ENCODE measurements at places on chromosomes 7 and 10.

DNA sequence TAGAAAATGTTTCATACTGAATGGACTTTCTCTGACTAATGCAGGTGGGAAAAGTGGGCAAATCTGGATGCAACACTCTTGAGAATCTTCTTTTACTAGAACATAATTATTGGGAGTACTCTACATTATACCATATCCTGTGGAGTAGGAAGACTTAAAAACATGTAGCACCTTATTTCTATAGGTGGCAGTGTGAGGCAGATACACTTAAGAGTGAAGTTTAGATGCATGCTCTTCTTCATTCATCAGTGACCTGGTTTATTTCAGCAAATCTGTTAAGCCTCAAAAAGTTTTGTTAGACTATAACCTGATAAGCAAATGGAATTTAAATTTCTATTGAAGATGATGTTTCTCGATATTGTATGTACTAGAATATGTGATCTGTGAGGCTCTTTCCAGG, 1087.1 kb upstream of the LRRN3 start:
- DNase-seq = no peak

DNA sequence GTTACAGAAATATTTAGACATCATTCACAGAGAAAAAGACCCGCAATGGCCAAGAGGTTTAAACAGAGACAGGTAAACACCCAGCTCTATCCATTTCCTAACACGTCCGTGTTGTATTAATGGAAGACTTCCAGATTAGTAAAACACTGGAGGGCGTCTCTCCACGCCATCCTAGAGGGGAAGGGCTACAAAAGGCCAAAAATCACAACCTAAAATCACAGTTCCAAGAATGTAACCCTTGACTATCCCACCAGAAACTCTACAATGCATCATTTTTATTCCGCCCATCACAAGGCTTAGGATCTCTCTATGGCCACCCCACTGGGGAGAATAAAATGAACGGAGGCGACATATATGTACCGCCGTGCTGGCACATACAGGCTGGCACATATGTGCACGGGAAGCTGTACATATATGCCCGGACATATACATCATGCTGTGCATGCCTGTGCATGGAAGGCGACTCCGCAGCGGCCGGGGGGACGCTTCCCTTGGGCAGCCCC, 734 bp downstream of the PCLO start:
- DNase-seq = no peak

- DNase-seq = no peak
Measured at GRCh38 chr10:89079961-89080360, 89.4 kb downstream of the FAS start.

DNA sequence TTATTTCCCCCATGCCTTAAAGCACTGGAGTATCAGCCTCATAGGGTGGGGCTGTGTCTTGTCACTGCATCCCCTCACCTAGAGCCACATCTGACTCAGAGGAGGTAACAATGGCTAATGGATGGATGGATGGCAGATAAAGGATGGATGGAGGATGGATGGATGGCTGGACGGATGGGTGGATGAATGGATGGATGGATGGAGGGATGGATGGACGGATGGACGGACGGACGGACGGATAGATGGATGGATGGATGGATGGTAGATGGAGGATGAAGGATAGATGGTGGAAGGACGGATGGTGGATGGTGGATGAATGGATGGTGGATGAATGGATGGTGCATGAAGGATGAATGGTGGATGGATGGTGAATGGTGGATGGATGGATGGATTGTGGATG, 77.2 kb downstream of the PDGFA start:
- no peak for DNase-seq

GRCh38 chr7:51135576-51135975, 181.0 kb downstream of the COBL start:
- DNase-seq = no peak

- no peak for DNase-seq
Measured at GRCh38 chr10:89904755-89905154, 203.4 kb downstream of the KIF20B start.

DNA sequence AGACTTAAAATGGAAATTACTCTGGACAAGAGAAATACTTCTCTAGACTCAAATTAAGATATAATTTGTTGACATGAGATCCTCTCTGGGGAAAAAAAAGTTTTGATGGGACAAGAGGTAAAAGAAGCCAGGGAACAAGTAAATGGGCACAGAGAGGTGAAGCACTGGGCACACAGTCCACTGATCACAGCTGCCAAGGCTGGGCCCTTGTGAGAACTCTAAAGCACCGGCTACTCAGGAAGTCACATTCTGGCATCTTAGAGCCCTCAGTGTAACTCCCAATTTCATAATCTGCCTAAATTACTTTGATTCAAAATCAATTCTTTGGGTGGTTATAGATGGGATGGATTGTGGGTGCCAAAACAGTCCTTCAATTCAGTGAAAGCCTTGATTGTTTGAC, 123.2 kb upstream of the CACNA2D1 start:
- DNase-seq = no peak

DNA sequence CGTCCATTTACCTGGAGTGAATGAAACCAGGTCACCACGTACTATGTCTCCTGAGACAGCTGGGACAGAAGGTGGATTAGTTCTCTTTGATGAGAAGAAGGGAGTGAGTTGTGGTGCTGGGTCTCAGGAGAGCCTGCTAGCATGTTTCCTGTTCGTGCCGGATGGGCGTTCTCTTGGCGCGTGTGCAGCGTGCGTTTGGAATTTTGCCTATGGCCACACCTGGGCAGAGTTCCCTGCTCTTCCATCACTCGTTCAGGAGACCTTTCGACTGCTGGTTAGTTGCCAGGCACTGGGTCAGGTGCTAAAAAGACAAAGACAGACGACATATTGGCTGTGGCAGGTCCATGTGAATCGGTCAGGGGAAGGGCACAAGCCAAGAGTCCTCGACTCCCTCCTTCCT, 90.3 kb downstream of the TRRAP start:
- peak; percentile 78 for DNase-seq

- no peak for DNase-seq
Measured at GRCh38 chr10:115432188-115432819, 339.1 kb downstream of the ATRNL1 start.

DNA sequence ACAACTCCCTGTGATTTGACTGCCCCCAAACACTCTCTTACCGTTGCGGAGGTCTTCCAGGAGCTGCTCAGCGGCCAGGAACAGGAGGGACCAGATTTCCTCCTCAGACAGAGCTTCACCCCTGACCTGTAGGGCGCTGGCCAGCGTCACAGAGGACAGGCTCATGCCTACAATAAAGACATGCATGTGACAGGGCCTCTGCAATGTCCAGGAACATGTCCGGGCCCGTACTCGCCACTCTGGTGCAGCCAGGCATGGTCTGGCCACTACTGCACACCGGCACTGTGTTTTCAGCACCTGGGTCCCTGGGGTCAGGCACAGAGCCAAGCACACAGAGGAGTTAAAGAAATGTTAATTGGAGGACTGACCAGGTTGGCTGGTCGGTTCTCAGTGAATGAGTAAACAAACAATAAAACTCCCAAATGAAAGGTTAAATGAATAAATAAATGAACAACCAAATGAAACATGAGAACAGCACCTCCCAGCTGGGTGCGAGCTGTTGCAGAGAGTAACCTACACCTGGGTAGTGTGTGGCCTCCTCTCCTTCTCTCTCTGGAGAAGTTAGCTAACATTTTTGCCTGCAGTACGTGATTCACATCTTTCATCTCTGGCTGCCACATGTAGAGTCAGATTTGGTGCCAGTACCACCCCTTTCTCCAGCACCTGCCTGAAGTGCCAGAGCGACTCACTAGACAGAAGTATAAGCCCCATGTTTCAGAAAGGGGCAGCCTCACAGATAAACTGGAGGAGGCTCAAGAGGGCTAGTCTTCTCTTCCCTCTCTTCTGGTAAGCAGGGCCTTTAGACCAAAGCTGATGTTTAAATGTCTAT, 22.8 kb downstream of the FRMPD2 start:
- DNase-seq = peak; percentile 85

DNA sequence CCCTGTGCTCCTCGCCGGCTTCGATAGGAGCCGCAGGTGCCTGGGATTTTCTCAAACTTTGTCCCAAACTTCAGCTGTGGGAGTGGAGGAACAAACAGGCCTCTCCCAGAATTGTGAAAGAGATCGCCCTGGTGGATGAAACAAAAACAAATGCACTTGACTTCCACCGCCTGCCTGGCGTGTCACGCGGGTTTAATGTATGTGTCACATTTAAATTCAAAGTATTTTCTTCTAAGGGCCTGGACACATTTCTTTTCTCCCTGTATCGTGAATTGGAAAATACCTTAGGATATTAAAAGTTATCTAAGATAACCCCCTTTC, 694 bp upstream of the WASL start:
- DNase-seq = peak; percentile 88

DNA sequence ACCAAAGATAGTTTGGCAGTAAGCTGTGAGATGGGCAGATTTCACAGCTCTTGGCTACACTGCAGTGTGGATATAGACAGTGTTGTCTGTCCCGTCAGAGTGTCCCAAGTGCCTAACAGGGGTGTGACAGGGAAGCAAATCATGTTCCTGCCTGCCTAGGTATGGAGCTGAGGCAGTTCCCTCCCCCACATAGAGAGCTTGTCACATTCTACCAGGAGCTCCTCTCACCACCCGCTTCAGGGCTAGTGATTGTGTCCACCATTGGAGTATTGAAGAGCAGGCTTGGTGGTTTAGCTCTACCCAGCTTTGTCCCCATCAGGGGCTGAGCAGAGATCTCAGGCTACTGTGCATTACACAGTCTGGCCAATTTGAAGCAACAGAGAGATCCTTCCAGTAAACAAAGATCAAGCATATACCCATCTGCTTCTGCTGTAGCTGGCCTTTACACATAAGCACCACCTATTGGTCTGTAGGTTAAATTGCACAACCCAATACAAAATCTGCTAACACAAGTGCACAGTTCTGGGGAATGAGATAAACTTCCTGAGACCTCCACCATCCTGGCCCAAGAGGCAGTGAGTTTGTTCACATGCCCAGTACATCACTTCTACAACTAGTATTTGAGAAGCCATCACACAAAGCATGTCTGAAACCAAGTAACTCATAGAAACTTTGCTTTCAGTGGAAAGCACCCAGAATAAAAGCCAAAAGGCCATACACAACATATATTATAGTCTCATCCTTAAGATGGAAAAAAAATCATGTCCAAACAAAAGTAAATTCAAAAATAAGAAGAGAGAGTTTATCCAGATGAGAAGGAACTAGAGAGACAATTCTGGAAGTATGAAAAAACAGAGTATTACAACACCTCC, 67.3 kb downstream of the GLCCI1 start:
- DNase-seq = no peak

GRCh38 chr10:6164271-6165095, 38.2 kb upstream of the PFKFB3 start:
- DNase-seq = no peak

DNA sequence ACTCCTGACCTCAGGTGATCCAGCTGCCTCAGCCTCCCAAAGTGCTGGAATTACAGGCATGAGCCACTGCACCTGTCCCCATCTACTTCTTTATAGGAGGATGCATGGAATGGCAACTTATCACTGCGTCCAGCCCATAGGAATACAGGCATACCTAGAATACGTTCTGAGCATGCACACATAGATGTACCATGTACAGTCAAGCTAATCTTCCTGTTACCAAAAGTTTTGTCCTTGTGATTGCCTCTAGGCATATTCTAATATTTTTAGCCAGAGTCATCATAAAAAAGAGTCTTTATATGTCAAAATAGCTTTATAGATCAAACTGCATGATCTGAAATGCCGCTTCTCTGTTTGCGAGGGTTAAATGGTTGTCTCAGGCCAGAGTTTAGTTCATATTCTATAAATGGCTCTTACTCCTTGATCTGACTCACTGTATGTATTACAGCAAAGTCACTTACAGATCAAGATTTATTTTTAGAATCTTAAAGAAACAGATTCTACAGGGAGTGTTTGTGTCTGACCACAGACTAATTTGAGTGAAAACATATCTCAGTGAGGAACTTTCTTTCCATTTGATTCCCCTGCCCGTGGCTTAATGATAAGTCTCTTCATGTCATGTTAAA, 210.9 kb downstream of the CREB5 start:
- DNase-seq = no peak

DNA sequence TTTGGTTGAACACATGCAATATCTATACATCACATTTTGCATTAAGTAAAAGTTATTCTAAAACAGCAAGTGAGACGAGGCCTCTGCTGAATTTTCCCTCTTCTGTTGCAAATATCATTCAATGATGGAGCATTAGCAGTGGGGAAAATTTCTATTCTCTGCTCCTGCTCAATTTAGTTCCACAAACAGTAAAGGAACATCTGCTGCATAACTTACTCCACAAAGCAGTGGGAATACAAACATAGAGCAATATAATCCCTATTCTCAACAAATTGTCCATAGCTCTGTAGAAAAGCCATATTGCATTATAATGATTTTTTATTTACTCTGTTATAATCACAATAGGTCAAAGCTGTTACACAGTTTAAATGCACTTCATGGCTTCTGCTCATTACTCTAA, 5.9 kb downstream of the AGR3 start:
- no peak for DNase-seq

- DNase-seq = no peak
Measured at GRCh38 chr7:159125104-159125954, 19.3 kb downstream of the VIPR2 start.

- no peak for DNase-seq
Measured at GRCh38 chr10:79333513-79333912, 13.8 kb upstream of the PPIF start.

DNA sequence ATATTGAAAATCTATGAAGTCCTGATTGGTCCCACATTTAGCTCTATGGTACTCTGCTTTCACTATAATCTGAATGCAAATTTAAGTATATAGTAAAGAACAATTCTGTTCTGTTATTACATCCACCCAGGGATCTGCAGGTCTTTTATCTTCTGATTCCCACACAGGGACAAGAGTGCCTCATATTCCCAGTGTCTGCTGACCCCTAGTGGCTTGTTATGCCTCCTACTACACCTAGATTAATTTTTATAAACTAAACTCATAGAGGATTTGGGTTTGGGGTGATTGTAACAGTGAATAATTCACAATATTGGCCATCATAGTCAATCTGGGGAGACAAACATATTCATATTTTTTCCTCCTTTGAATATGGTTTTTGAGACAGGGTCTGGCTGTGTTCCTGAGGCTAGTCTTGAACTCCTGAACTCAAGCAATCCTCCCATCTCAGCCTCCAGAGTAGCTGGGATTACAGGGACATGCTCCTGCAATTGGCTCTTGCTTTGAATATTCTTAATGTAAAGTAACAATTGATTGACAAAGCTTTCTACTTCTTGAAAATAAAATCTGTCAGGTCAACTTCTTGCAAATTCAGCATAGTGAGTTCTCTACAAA, 282.1 kb downstream of the KCND2 start:
- DNase-seq = no peak

DNA sequence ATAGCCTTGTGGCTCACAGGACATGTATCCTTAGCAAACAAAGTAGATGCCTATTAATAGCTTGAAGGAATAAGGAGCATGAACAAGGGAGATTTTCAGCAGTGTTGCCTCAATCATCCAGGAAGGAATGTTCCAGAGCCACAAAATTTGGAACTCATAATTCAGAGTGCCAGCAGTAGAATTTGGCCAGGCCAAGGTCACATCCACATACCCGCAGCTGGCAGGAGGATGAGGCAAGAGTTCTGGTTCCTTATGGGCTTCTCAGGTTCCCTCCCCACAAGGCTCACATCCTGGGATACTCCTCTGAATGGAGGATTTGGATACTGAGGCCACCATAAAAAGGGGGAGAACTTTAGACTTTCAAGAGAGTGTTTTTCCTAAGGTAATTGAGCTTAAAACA, 45.8 kb downstream of the SUFU start:
- DNase-seq = no peak

Data from lower leg skin (tissue), 4 donors.